HuH-7.5 (cell line): ENCODE measurements at places on chromosomes 1 and 21.
A peak's percentile ranks its signal among the peaks of the same experiment; 100 is the strongest.

- DNase-seq, result no peak
Observed at GRCh38 chr1:161781995-161782394, 15.9 kb downstream of the ATF6 start.

- no peak for DNase-seq
Observed at GRCh38 chr1:24481843-24482610, 20.6 kb upstream of the RCAN3 start.

GRCh38 chr1:176241385-176242015 is 34.4 kb upstream of the COP1 start:
- no peak for DNase-seq

- no peak for DNase-seq
Observed at GRCh38 chr1:177032434-177032833, 132.1 kb downstream of the ASTN1 start.

DNA sequence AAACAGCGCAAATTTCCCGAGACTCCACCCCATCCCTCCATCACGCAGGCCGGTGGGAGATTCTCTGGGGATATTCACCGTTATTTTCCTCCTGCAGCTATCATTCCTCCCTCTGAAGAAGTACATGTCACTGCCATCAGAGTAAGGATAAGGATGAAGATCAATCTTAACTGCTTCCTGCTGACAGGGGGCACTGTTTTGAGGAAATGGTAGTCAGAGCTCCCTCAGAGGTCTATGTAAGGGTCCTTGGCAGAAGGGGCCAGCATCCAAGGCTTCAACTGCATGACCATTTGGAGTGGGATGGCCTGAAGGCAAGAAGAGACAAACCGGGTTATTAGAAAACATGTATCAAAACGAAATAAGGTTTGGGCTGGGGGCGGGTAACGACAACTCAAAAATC is 111.5 kb downstream of the KCNK1 start:
- DNase-seq, result no peak

DNA sequence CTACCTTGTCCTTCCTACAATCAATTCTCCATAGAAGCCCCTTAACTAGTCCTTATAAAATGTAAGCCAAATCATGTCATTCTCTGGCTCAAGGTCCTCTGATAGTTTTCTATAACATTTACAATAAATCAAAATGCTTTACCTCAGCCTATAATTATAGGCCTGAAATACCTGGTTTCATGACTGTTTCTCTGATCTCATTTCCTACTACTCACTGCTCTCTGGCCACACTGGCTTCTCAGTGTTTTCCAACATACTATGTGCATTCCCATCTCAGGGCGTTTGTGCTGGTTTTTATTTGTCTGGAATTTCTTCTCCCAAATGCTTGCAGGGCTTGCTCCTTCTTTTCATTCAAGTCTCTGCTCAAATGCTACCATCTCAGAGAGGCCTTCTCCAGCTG is 67.9 kb upstream of the MAGI3 start:
- DNase-seq, result no peak

- DNase-seq, result no peak
Observed at GRCh38 chr1:247357052-247357780, 25.5 kb upstream of the ZNF496 start.

DNA sequence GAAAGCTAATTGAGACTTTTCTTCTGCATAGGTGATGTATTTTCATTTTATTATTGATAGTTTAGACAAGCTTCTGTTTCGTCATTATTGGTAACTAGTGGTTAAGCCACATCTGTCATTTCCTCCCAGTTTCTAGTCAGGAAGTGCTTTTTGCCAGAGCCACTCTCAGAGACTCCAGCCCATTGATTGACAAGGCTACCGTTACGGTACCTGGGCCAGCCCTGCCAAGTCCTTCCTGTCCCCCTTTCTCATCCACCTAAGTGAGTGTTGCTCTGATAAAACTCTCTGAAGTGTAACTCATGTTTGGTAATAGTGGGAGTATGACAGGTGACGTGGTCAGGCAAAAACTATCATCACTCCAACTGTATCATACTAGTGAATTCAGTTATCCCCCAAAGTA is 29.6 kb upstream of the AGL start:
- no peak for DNase-seq

DNA sequence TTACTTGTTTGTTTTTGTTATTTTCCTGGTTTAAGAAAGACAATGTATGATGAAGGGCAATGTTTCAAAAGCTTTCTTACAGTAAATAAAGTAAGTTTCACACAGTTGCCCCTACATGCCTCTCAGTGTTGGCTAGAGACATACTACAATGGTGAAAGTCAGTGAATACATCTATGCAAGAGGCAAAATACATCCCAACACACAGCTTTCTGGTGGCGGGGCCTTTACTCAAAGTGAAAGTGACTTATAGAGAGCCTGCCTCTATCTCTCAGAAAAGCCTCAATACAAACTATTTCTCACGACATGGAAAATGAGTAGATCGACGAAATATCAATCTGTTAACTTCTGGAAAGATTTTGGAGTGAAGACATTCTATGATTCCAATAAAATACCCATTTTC is 122.3 kb downstream of the SLC30A10 start:
- no peak for DNase-seq

- DNase-seq, result no peak
Observed at GRCh38 chr1:99082366-99082765, 77.7 kb upstream of the PLPPR5 start.

DNA sequence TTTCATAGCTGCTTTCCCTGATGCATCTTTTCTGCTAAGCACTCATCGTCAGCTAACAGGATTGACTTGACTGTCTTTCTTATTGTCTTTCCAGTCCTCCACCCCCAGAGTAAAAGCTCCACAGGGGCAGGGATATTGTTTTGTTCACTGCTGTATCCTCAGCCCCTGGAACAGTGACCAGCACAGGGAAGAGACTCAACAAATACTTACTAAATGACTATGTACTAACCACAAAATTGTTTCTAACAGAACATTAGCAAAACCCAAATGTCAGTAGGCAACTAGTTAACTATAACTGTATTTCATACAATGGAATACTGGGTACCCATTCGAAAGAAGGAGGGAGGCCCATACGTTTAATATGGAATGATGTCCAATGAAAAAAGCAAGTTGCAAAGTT is 53.0 kb downstream of the BCAR3 start:
- DNase-seq, result no peak

DNA sequence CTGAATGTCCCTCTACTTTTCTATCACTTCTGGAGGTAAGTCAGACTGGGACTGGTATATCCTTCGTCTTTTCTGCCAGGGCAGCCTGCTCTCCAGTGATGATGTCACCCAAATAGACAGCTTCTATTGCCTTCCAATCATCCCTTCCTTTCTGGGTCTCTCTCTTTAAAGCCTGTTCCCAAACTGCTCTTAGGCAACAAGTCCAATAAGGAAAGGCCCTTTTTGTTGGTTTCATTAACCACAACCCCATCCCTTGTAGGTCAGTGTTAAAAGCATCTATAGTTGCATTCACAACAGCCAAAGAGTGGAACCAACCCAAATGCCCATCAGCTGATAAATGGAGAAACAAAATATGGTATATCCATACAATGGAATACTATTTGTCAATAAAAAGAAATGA is 114.4 kb downstream of the CNIH3 start:
- no peak for DNase-seq

DNA sequence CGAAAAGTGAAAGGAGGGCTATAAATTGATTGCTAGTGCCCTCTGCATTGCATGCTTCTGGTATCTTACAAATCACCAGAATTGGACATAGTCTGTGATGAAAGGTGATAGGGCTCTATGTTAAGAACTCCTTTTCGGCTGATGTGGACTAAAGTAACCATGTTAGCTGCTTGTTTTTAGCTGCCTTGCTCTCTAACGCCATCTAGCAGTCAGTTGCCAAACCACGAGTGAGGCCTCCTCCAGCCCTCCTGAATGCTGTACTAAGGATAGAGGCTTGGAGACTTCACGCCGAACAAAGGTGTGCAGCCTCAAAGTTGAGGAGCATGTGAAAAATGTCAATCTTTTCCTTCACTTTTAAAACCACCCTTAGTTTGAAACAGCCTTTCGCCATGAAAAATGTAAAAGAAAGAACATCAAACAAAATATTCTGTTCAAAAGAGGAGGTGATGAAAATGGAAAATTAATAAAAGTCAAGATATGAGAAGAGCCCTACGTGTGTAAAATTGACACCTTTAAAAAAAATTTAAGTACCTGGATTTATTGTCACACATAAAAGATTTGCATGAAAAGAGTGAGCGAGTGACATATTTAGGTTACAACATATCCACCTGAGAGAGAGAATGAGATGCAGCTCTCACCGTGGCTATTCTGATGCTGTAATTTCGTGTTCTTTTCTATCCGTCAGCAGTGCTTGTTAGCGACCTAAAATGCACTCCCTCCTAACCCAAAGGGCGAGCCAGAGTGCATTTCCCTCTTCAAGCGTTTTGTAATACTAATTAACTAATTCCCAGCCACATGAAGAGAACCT is 8.1 kb downstream of the LRRC53 start:
- DNase-seq, result peak; percentile 13

- no peak for DNase-seq
Observed at GRCh38 chr1:63320022-63320721, 2.2 kb upstream of the FOXD3 start.
